ENCODE measurements at places on chromosomes 12 and 14.
A peak's percentile ranks its signal among the peaks of the same experiment; 100 is the strongest.

DNA sequence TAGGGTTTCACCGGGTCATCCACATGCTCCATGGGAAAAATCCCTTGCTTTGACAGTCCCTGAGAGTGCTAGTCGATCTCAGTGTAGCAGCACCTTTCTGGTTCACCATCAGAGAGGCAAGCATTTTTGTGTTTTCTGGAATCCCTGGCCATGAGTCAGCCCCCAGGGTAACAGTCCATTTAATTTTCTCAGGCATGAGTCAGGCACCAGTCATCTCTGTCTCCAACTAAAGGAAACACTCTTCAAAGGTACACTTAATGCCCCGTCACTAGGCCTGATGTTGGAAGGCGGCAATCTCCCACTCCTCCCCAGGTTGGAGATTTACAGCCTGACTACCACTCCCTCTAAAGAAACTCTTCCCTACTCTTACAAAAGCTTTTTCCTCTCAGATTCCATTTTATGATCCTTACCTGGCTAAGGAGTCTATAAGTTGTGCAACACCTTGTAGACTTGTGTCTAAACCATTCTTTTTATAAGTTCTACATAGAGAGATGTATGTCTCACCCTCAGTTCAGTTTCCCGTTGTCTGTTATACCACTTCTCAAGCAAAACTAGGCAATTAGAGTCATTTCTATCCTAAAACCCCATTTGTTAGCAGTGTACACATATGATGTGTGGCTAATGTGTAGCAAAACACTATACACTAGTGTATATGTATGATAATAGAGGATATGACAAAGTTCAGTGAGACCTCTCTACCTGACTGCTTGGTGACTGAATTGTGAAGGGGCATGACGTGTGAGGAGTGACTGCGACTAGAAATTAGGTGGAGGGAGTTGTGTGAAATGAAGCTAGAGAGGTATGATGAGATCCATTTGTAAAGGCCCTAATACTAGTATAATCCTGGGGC lies 24.6 kb downstream of the TMEM19 start:
- DNase-seq = no peak

DNA sequence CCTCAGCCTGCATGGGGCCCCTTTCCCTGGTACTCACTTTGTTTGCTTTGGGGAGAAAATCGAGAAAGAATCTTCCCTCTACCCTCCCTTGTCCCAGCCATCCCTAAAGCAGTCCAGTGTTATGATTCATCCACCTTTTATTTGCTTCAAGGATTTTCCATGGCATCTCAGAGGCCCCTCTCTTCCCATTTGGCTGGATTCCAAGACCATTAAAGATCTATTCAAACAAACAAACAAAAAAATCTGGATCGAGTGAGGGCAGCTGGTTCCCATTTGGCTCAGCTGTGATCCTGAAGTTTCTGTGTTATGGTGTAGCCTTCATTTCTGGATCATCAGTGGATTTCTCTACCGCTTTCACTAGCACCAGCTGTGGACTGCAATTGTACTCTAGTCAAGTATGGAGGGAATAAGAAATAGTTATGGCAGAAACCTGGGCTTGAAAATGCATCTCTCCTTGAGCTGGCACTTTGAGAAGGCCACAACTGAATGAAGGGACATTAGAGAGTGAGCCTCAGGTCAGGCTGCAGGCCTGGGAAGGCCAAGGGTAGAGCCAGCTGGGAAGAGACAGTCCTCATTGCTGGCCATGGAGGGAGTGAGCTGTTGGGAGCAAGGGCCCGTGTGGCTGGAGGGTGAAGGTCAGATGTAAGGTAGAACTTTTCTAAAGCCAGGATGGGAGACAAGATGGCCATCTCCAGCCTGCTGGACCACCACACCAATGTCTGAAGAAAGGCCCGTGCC lies 13.7 kb downstream of the KRT71 start:
- peak; percentile 40 for DNase-seq

DNA sequence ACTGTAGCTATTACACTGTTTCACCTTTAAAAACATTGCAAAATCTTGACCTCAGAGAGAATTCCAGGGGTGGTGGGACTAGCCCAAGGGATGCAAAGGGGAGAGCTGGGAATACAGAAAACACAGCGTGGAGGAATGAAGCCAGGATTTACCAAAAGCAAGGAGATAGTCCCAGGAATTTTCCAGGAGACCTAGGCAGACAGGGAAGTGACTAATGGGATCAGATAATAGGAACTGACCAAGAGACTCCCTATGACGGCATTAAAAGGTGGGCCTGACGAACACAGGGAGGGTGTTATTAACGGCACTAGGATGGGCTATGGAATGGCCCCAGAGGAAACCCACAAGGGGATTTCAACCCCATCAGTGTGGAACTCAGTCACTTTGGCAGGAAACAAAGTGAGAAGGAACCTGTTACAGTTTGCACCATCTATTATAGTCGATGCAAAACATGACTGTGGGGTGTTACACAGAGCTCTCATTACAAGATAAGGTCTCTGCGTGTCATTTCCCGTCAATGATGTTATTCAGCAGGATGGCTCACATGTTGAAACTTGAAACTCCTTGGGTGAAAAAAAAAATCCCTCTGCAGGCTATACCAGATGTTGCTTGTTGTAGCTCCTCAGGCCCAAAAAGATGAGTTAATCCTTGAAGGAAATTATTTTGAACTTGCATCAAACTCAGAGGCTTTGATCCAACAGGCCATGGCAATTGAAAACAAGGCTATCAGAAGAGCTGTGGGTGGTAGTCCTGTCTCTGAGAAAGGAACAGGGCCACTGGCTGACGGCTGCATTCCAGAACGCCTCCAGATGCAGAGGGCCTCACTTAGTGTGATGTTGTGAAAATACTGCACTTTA lies 58.7 kb downstream of the DRAM1 start:
- no peak for DNase-seq

- DNase-seq = no peak
These were observed 99.1 kb downstream of the SYT1 start for GRCh38 chr12:78963439-78964227.

GRCh38 chr12:98208816-98209215 lies 306.6 kb upstream of the TMPO start:
- no peak for DNase-seq

- no peak for DNase-seq
These were observed 49.8 kb downstream of the CDC42BPB start for GRCh38 chr14:103007555-103007954.

- DNase-seq = no peak
These were observed 10.3 kb upstream of the SERPINA3 start for GRCh38 chr14:94601884-94602391.

All from NCI-H446 (cell line).